Urinary bladder (tissue), 4 donors: ENCODE measurements at places on chromosomes 7 and 10. TPM values are rescaled to one million over a fixed set of nuclear protein-coding genes. Genes with fewer than 3 reads are reported as not detected.

DNA sequence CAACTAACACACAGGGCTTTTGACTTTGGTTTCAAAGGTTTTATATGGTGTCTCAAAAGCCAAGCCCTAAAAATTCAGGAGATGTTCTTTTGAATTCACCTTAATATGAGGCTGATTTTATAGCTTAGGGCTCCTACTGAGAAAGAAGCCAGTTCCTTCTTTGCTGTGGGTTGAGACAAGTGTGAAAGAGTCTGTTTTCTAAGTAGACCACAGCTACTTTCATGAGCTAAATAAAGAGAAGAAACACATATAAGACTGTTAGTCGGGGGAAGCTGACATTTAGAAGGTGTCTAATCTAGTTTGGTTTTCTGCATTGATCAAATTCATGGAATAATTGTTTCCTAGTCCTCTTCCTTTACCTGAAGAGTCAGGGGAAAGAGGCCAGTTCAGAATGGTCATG is 332.1 kb upstream of the CELF2 start:
- DNase-seq = no peak

DNA sequence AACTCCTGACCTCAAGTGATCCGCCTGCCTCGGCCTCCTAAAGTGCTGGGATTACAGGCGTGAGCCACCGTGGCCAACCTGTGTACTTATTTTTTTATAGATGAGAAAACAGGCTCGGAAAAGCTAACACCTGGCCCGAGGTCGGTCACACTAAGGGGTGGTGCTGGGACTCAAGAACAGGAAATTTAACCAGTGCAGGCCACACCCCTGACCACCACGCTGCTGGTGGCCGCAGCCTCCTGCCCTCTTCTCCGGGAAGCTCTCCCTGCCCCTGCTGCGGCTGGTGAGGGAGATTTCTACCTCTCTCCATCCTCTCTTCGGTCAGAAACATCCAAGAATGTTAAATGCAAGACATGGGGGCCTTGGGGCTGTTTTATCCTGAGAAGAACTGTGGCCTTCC is 63.2 kb downstream of the TNRC18 start:
- DNase-seq = no peak

The NUTM2A gene
- 0.69 TPM for total RNA-seq

The TFPI2 gene
- 19.3 TPM for total RNA-seq

The POLR2J2 gene
- total RNA-seq = 7.8 TPM
